ENCODE measurements at places on chromosomes 12 and 14.

DNA sequence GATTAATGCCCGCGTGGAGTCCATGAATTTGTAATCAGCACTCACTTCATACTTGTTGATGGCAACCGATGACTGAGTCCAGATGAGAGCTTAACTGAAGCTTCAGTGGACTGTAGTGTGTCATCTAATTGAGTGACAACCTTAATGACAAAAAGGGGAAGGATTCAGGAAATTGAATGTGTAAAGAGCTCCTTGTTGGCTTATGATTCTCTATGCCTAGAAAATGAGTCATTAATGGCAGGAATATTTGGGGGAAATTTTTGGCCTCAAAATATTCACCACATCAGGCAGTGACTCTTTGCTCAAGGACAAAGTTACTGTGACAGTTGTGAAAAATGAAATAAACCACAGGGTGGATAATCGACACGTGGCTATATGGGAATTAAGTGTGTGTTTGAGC, 55.3 kb upstream of the STON2 start:
- DNase-seq, result no peak

DNA sequence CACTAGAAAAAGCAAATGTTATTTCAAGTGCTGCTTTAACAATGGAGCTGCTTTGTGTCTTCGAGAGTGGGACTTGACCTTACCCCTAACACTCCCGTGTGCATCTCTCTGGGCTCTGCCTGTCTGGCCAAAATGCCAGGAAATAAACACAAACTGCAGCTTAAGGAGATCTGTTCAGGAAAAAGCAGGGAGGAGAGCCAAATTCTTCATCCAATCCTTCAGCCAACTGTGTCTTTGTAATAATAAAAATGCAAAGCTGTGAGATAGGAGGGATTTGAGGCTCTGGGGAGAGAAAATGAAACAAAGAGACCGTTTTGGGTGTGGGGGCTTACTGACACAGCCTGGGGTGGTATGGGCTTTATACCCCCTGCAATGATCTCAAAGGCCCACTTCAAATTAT, 85.8 kb upstream of the WSCD2 start:
- no peak for DNase-seq

DNA sequence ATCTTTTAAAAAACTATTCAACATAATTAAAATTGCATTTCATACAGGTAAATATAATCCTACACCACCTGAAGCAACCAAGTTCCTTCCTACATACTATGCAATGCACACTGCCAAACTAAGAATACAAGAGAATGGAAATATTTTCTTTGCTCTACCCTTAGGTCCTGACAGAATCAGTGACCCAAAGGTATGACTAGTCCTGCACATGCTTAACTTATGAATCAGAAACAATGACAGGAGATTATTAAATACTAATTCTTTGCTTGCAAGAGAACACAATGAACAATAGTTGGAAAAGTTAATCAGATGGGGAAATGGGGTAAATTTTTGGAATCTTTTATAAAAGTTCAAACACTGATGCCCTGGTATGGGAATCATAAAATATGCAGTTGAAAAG, 220.1 kb downstream of the SOX5 start:
- no peak for DNase-seq

DNA sequence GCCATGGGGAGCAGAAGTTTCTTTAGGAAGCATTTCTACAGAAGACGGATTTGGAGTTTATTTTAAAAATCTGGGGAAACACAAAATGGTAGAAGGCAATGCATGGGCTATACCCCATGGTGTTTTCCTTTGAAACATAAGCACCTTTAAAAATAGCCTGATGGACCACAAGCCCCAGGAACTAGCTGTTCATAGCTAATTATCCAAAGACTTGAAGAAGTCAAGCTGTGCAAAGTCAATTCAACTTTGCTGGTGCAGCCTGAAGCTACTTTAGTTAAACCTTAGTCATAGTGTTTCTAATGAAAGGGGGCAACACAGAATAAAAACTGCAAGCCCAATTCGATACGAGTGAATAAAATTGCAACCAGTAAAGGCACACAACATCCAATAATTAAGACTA, 732.5 kb downstream of the GALC start:
- DNase-seq, result no peak

- DNase-seq, result no peak
Measured at GRCh38 chr12:52271158-52271557, 3.3 kb upstream of the KRT86 start.

GRCh38 chr12:94922561-94922960, 80.9 kb downstream of the NDUFA12 start:
- DNase-seq, result no peak

GRCh38 chr12:69905801-69906200, 80.8 kb downstream of the MYRFL start:
- DNase-seq, result no peak
